ENCODE measurements at places on chromosomes 12 and 14. TPM values are rescaled to one million over a fixed set of nuclear protein-coding genes. Genes with fewer than 3 reads are reported as not detected.

PPTC7 gene
- total RNA-seq = 29.9 TPM

BTG1 gene
- total RNA-seq = 97.2 TPM

TPH2 gene
- total RNA-seq = not detected

KIF26A gene
- total RNA-seq = 3.2 TPM

ACSM4 gene
- not detected for total RNA-seq

All from mesenteric fat pad (tissue), 1 donor.